ENCODE measurements at places on chromosomes 4 and X.

DNA sequence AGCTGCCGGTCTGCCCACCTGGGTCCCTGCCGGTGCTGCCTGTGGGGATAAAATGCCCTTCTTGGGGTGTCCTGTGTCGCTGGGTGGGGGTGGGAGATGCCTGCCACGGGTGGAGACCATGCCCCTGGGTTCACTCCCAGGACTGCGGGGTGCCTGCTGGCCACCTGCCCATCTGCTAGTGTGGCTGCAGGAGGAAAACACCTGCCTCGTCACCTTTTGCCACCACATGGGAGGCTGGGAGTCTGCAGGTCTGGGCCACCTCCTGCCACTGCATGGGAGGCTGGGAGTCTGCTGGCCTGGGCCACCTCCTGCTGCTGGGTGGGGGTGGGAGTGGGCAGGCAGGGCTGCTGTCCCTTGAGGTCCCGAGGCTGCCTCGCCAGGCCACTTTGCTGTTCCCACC, 58.8 kb upstream of the AFAP1 start:
- no peak overlapping the region for H3K27ac ChIP-seq
- no peaks in the 10 kb centered on the region for H3K27me3 ChIP-seq
- H3K36me3 ChIP-seq, result no peaks in the 10 kb centered on the region
- DNase-seq, result no peak
- peaks cover 12% of the 10 kb centered on the region for H3K4me1 ChIP-seq

DNA sequence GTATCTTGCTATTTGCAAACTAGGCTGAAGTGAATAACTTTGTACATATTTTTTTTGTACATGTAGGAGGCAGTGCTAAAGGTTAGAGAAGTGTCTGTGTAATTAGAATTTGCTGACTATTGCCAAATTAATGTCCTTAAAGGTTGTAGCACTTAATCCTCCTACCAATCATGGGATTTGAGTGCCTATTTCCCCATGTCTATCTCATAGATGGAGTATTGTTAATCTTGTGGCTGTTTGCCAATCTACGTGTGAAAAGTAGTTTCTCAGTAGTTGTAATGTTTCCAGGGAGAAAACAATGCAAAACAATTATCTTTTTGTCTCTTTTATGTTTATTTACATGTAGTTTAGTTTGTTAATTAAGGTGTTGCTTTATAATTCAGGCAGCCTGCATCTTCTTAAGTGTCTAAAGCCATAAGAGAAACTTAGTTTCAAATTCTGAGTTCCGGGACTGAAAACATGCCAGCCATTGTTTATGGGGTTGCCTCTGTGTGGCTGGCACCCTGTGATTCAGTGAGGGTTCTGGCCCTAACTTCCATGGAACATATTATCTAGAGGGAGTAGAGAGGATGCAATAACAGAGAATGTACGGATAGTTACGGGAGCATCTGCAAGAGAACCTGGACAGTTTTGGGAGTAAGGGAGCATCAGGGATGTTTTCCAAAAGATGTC, 142.4 kb downstream of the KLHL8 start:
- DNase-seq, result no peak
- H3K36me3 ChIP-seq, result no peaks in the 10 kb centered on the region
- H3K27me3 ChIP-seq, result no peaks in the 10 kb centered on the region
- peaks cover 31% of the 10 kb centered on the region for H3K4me1 ChIP-seq
- H3K4me3 ChIP-seq, result no peak overlapping the region
- no peak overlapping the region for H3K27ac ChIP-seq

GRCh38 chrX:34218063-34218462, 85.9 kb upstream of the FAM47A start:
- DNase-seq, result no peak
- no peaks in the 10 kb centered on the region for H3K36me3 ChIP-seq
- no peaks in the 10 kb centered on the region for H3K27me3 ChIP-seq
- no peaks in the 10 kb centered on the region for H3K4me1 ChIP-seq

GRCh38 chr4:173752610-173753230, 222.7 kb upstream of the HAND2 start:
- H3K4me3 ChIP-seq, result no peak overlapping the region
- H3K4me1 ChIP-seq, result peaks cover 7% of the 10 kb centered on the region
- peak overlapping the region; percentile 11 for H3K27ac ChIP-seq
- no peaks in the 10 kb centered on the region for H3K36me3 ChIP-seq

GRCh38 chrX:69145714-69146113, 19.5 kb downstream of the PJA1 start:
- H3K4me1 ChIP-seq, result peaks cover 27% of the 10 kb centered on the region
- no peak overlapping the region for H3K4me3 ChIP-seq
- H3K27ac ChIP-seq, result no peak overlapping the region
- no peaks in the 10 kb centered on the region for H3K36me3 ChIP-seq

GRCh38 chrX:33126469-33126868, 84.9 kb downstream of the DMD start:
- peaks cover 43% of the 10 kb centered on the region for H3K4me1 ChIP-seq
- H3K4me3 ChIP-seq, result no peak overlapping the region
- peak overlapping the region; percentile 77 for H3K27ac ChIP-seq
- no peaks in the 10 kb centered on the region for H3K27me3 ChIP-seq

DNA sequence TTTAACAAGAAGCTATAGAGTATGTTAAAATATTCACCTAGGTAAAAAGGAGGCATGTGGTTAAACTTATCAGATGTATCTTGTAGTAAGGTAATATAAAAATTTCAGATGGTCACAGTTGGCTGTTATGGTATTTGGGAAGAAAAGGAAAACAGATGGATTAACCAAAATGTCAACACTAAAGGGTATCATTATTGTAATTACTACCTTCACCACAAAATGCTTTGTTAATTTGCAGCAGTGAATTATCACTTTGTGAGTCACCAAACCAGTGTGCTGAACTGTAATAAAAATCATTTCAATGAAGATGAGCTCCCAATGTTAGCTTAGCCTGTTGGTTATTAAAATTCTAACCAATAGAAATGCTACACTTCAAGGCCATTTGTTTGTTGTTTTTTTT, 233.9 kb downstream of the RPA4 start:
- H3K4me1 ChIP-seq, result peaks cover 16% of the 10 kb centered on the region
- no peaks in the 10 kb centered on the region for H3K27me3 ChIP-seq
- no peak overlapping the region for H3K4me3 ChIP-seq
- H3K36me3 ChIP-seq, result peaks cover 10% of the 10 kb centered on the region
- DNase-seq, result no peak

DNA sequence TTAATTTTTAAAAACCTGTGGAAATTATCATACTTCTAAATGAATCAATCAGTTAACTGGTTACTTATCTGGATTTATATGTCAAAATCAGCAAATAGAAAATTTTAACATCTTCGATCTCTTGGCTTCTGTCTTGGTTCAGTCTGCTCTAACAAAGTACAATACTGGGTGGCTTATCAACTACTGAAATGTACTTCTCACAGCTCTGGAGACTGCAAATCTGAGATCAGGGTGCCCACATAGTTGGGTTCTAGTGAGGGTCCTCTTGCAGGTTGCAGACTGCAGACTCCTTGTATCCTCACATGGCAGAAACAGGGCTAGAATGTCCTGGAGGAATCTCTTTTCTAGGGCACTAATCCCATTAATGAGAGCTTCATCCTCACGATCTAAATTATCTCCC, 1851.6 kb upstream of the TENM3 start:
- DNase-seq, result no peak
- H3K36me3 ChIP-seq, result peaks cover 3% of the 10 kb centered on the region
- H3K27ac ChIP-seq, result no peak overlapping the region
- H3K4me3 ChIP-seq, result no peak overlapping the region
- no peaks in the 10 kb centered on the region for H3K27me3 ChIP-seq

DNA sequence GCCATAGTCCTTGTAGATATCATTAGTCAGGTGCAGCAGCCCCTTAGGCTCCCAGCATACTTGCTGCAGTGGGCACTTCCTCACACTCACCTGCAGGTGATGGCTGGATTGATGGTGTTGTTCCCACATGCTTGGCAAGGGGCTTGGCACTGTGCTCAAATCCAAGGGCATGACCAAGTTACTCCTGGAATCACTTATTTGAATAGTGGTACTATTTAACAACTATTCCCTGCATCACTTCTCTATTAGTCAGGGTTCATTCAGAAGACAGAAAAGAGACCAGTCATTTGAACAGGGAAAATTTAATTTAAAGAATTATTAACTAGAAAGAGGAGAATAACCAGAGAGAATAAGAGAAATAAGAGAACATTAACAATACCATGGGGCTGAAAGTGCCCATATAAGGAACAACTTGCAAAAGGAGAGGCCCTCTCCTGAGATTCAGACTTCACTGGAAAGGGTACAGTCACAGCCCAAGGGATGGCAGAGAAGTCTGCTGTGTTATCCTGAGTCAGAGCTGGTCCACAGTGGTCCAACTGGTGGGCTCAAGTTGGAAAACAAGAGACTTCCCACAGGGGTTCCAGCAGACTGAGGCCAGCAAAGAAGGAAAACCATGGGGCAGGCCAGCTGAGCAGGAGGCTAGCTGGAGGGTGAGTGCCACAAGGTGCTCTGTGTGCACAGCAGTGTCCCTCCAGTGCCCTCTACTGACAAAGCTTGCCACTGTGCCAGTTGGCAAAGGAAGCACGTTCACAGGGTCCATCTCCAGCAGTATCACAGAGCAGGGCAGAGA, 9.8 kb downstream of the SPP1 start:
- H3K4me3 ChIP-seq, result no peak overlapping the region
- peaks cover under 1% of the 10 kb centered on the region for H3K4me1 ChIP-seq
- no peak for DNase-seq
- H3K27me3 ChIP-seq, result no peaks in the 10 kb centered on the region

- no peak for DNase-seq
- H3K4me3 ChIP-seq, result peak overlapping the region; percentile 13
- H3K36me3 ChIP-seq, result no peaks in the 10 kb centered on the region
- H3K27me3 ChIP-seq, result peaks cover 1% of the 10 kb centered on the region
- H3K27ac ChIP-seq, result no peak overlapping the region
These were observed 99.1 kb downstream of the TRAPPC11 start for GRCh38 chr4:183758061-183758757.

GRCh38 chr4:163654621-163655020, 160.1 kb downstream of the TMA16 start:
- no peaks in the 10 kb centered on the region for H3K4me1 ChIP-seq
- H3K27ac ChIP-seq, result no peak overlapping the region
- DNase-seq, result no peak
- H3K27me3 ChIP-seq, result no peaks in the 10 kb centered on the region
- no peak overlapping the region for H3K4me3 ChIP-seq

GRCh38 chrX:85419293-85419692, 39.8 kb upstream of the POF1B start:
- no peaks in the 10 kb centered on the region for H3K36me3 ChIP-seq
- no peak overlapping the region for H3K27ac ChIP-seq
- no peaks in the 10 kb centered on the region for H3K4me1 ChIP-seq
- DNase-seq, result no peak

GRCh38 chr4:54092405-54093323, 7.3 kb upstream of the GSX2 start:
- H3K4me3 ChIP-seq, result peak overlapping the region; percentile 82
- H3K4me1 ChIP-seq, result peaks cover 9% of the 10 kb centered on the region
- no peak overlapping the region for H3K27ac ChIP-seq
- no peaks in the 10 kb centered on the region for H3K36me3 ChIP-seq

DNA sequence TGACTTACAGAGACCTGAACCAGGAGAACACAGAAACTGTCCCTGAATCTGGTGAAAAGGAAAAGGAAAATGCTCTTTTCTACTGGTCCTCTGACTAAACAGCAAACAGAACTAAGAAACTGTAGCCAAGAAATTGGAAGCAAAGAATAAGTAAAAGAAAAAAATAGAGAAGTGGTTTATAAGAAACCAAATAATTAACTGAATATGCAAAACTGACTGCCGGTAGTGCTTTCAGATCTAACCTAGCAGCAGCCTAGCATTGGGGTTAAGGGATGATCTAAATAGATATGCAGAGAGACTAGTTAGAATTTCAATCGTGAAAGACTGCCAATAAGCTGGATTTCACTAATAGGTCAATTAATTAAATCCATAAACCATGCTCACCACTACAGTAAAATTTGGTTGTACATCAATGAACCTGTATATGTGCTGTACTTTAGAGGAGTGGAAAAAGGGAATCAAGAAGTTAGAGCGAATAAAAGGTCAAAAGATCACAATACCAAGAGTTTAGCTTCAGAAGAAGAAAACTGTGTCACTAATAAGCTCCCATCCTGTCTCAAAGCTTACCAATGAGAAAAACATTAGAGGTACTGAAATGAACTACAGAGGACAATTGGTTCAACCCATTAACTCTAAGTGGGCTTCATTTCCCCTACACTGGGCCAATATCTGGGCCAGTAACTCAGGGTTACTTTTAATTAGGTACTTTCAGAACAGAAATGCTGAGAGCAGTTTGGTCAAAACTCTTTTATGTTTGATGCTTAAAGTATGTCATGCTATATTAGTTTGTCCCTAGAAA, 53.6 kb downstream of the KLHL13 start:
- H3K4me1 ChIP-seq, result peaks cover 9% of the 10 kb centered on the region
- no peak overlapping the region for H3K4me3 ChIP-seq
- H3K27ac ChIP-seq, result no peak overlapping the region
- DNase-seq, result no peak
- no peaks in the 10 kb centered on the region for H3K27me3 ChIP-seq
- no peaks in the 10 kb centered on the region for H3K36me3 ChIP-seq

GRCh38 chr4:76755756-76756155, 142.2 kb downstream of the SOWAHB start:
- no peaks in the 10 kb centered on the region for H3K27me3 ChIP-seq
- no peak for DNase-seq
- H3K36me3 ChIP-seq, result peaks cover 36% of the 10 kb centered on the region
- no peak overlapping the region for H3K4me3 ChIP-seq
- peak overlapping the region; percentile 31 for H3K27ac ChIP-seq
- H3K4me1 ChIP-seq, result peaks cover 26% of the 10 kb centered on the region

DNA sequence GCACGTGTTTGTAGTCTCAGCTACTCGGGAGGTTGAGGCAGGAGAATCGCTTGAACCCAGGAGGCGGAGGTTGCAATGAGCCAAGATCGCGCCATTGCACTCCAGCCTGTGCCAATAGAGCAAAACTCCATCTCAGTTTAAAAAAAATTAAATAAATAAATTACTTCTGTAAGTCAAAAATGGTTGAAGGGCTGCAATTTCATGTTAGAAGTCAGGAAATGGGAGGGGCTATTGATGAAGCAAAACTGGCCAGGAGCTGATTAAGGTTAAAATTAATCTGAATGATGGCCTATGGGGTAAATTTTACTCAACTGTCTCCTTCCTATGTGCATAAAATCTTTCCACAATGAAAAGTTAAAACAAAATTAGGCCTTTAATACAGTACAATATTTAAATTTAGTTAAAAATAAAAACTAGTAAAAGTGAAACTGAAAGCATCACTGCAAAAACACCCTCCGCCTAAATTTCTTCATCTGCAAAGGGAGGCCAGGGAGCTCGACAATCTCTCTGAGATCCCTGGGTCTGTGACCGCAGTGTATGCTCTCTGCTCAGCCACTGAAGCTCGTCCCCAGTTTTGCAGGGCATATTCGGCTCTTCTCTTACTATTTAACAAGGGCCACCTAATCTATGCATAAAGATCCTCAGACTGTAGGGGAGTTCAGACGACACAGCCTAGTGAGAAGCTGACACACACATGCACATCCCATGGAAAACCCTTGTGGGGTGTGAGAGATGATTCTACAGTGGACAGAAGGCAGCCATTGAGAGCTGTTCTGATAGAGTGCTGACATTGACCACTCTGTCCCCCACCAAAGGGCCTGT, 57.2 kb downstream of the IRF2 start:
- no peak overlapping the region for H3K4me3 ChIP-seq
- no peaks in the 10 kb centered on the region for H3K4me1 ChIP-seq
- H3K27me3 ChIP-seq, result no peaks in the 10 kb centered on the region
- H3K36me3 ChIP-seq, result peaks cover 28% of the 10 kb centered on the region
- no peak overlapping the region for H3K27ac ChIP-seq

GRCh38 chr4:173415092-173415491, 16.2 kb upstream of the SCRG1 start:
- no peaks in the 10 kb centered on the region for H3K36me3 ChIP-seq
- H3K27me3 ChIP-seq, result peaks cover 4% of the 10 kb centered on the region
- no peak overlapping the region for H3K27ac ChIP-seq
- peaks cover 9% of the 10 kb centered on the region for H3K4me1 ChIP-seq
- no peak overlapping the region for H3K4me3 ChIP-seq
